ENCODE measurements at places on chromosomes 16 and 17.

DNA sequence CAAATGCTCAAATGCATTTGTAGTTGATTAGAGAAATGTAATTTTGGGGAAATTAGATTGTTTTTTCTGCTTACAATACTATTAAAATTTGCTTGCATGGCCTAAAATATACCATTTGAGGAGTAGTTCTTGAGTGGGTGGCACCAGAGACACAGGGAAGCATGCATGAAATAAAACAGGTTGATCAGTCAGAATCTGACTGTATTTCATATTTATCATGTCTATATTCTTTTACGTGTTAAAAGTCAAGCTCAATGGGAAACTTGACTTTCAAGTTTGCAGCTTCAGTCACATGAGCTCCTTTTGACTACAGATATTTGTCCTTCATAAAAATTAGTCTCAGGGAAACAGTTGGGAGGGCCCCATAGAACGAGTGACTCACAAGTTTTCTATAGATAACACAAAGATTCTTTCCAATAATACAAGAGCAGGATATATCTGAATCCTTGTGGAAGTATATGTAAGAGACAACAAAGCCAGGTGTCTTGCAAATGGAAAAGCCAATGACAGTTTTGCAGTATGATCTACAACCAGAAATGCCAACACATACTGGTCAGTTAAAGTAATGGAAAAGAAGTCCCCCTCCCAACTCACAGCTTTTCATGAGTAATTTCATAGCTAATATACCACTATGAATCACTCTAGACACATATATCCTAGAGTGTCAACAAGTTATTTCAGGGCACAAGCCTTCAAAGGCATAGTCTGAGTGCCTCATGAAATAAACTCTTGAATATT lies 42.2 kb upstream of the CORO6 start:
- no peak for DNase-seq

GRCh38 chr17:3699951-3700350 lies 4.0 kb upstream of the P2RX5 start:
- no peak for DNase-seq

GRCh38 chr16:26531290-26531730 lies 535.4 kb upstream of the C16orf82 start:
- DNase-seq: no peak

GRCh38 chr16:65005696-65006095 lies 116.2 kb downstream of the CDH11 start:
- no peak for DNase-seq

GRCh38 chr17:67098006-67098405 lies 53.7 kb downstream of the CACNG1 start:
- no peak for DNase-seq

- no peak for DNase-seq
Measured at GRCh38 chr17:80981062-80981902, 10.4 kb upstream of the CHMP6 start.

GRCh38 chr16:28061352-28062101 lies 2.0 kb downstream of the GSG1L start:
- DNase-seq: no peak

- peak; percentile 52 for DNase-seq
Measured at GRCh38 chr17:65359016-65359415, 202.4 kb downstream of the AXIN2 start.

GRCh38 chr17:721540-721937 lies 6.9 kb upstream of the VPS53 start:
- no peak for DNase-seq

DNA sequence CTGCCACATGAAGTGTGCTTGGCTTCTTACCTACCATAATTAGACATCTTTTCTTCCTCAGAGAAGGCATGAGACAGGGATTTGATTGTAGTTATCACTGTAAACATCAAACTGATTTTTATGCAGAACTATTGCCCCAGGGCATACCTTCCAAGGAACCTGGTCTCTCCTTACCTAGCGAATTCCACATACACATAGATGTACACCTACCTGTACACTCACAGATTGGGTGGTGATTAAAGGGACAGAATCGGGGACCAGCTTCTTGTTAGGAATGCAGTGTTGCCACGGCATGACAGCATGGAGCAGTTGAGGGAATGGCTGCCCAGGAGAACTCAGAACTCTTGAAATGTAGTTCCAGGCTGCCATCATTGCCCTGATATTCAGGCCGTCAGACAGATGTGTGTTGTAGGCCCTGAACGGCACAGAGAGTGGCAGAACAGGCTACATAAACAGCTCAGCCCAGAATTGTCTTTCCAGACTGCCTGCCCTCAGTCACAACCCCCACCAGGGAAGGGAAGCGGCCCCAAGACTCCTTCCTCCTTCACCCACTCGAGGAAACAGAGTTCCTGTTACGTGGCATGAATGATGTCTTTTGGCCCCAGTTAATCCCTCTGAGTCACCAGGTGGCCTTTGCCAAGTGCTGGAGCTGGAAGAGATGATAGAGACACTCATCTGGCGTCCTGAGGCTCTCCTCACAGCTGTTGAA lies 17.8 kb upstream of the NAGLU start:
- DNase-seq: peak; percentile 95

- peak; percentile 66 for DNase-seq
Measured at GRCh38 chr17:42276609-42277341, 584 bp upstream of the STAT5B start.

DNA sequence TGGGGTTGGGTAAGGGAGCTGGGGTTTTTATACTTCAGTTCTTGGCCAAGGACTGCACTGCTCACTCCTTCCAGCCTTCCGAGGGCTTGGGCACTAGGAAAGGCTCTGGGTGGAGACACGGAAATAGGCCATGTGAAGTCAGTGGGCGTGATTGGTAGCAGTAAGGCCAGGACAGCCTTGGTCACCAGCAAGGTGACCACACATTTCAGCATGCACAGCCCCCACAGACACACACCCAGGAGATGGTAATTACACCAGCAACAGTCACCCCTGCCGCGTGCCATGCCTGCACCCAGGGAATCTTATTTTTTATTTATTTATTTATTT lies 252.5 kb downstream of the SEC14L1 start:
- no peak for DNase-seq

GRCh38 chr16:78871241-78871640 lies 729.3 kb downstream of the MAF start:
- no peak for DNase-seq

DNA sequence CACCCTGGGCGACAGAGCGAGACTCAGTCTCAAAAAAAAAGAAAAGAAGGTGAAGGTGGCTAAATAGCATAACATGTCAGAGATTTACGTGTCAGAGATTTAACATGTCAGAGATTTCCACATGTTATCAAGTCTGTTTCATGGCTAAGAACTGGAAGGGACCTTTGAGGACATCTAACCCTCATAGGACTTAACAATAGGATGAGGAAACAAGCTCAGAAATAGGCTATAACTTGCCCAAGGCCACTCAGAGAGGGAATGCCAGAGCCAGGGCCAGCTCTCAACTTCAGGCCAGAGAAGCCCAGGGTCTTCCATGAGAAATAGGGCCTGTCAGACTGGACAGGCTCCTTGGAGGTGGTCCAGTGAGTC lies 26.8 kb upstream of the ZNF629 start:
- DNase-seq: no peak

GRCh38 chr16:83651871-83652270 lies 155.9 kb upstream of the HSBP1 start:
- no peak for DNase-seq

DNA sequence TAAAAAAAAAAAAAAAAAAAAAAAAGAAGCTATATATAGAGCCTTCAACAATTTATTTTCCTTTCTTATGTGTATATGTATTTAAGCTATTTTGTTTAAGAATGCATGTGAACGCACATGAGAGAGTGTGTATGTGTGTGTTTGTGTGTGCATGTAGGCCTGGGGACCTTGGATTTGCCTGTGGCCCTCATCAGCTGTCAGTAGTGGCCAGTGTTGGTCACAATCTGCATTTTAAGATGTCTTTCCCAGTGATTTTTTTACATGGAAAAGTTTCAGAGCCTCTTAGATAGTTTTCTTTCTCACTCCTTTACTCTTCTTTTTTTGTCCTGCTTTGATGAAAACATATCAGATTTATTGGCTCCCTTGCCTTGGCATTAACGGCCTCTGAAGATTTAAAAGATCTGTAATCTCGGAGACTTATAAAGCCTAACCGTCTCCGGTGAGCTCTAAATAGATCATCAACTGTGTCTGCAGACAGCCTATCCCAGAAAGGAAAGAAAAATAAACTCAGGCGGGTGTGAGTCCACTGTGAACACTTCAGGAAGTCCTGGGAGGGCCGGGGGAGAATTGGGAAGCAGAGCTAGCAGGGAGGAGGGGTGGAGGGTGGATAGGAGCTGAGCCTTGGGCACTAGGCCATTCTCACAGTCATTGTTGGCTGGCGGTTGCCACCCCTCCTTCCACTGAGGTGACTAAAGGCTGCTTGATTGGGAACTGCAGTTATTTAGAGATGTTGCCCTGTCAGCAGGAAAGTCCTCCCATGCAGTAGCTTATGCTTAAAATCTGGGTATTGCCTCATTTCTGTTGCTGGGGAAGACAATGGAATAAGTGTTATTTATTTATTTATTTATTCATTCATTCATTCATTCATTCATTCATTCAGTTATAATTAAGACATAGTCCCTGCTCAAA lies 86.8 kb downstream of the WWP2 start:
- DNase-seq: peak; percentile 32

DNA sequence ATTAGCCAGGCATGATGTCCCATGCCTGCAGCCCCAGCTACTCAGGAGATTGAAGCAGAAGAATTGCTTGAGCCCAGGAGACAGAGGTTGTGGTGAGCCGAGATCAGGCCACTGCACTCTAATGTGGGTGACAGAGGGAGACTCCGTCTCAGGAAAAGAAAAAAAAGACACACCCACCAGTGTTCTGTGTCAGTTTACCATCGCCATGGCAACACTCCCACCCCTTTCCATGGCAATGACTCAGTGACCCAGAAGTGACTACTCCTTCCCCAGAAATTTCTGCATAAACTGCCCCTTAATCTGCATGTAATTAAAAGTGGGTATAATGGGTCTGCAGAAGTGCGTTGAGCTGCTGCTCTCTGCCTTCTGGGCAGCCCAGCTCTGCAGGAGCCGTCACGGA lies 4.0 kb upstream of the ZC3H18 start:
- DNase-seq: peak; percentile 31

DNA sequence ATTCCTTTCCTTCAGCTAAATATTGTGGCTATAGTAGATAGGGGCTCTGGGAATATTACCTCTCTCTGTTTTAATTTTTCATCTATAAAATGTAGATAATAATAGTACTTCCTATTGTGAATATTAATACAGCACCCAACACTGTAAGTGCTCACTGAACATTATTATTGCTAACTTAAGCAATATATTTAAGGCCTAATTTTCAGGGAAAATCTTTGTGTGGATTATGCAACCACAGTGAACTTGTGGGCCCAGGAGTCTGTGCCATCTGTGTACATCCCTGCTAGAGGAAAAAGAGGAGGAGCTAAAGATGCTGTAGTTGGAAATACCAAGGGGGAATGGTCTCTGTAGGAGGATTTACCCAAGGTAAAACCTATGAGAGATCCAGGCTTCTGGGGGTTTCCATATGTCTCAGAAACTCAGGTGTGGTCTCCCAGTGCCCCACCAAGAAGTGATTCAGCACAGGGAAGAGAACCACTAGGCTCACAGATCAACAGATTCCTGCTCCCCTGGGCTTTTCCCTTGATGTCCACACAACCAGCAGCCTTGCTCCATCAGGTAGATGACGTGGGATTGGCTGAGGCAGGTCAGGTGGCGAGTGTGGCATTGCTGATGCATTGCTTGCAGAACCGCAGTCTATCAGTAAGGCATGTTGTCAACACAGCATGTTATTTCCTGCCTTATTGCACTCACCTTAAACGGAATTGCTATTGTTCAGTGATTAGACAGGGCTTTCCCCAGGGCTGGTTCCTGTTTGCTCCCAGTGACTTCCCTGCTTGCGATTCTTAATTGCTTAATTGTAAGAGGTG lies 1.6 kb upstream of the N4BP1 start:
- DNase-seq: no peak

DNA sequence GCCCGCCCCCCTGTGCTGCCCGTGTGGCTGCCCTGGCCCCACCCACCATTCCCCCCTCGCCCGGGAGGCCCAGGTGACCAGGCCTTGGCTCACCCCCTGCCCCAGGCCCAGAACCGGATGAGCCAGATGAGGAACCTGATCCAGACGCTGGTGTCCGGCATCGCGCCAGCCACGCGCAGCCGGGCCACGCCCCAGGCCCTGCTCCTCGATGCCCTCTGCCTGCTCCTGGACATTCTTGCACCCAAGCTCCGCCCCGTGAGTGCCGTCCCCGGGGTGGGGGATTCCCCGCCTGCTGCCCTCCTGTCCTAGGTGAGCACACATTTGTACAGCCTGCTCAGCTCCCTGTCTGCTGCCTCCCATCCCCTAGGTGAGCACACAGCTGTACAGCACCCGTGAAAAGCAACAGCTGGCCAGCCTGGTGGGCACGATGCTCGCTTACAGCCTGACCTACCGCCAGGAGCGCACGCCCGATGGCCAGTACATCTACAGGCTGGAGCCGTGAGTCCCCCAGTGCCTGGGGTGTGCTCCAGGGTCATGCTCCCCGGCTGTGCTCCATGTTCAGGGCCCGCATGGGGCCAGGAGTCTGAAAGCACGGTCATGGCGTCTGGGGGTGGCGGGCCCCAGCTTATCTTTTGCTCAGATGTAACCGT lies 4.8 kb downstream of the GNG13 start:
- no peak for DNase-seq

DNA sequence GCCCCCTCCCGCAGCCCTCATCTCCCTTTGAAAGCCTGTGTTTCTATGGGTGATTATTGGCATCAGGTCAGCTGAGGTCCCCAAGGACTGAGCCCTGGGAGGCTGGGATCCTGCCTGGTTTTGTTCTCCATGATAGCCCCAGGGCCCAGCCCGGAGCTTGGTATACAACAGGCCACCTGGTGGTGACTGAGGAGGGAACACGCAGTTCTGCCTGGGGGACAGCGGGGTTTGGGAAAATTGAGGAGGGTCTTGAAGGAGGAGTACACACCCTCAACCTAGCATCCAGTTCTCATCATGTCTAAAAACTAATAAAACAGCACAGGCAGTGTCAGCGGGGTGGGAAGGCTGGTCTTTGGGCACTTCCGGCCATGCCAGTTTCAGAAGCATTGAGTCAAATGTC lies 335.1 kb downstream of the CPPED1 start:
- DNase-seq: no peak
